ENCODE measurements at places on chromosomes 1 and 21.

DNA sequence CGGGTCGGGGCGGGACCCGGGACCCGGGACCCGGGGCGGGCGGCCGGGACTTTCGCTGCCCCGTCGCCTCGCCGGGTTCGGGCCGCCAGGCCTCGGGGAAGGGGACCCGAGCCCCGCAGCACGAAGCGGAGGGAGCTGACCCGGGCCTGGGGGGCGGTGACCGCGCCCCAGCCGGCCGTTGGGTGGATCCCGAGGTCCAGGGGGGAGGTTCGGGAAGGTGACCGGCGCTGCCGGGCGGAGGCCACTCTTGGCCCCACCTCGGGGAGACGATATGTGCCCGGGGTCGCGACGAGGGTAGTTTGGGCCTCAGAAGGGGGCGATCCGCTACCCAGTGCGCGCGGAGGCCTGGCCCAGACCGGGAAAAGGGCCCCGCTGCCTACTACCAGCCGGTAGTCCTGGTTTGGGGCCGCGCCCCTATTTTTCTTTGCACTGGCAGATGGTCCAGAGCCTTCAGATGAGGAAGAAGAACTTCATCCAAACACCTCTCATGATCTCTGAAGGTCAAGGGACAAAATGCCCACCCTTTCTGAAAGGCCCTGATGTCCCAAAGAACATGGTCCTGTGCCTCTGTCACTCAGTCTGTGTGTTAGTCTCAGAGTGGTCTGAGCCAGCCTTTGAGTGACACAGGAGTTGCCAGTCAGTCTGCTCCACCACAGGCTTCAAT lies 766 bp downstream of the AGO4 start:
- peak; percentile 25 for DNase-seq

- DNase-seq: no peak
Observed at GRCh38 chr1:10829965-10830515, 33.6 kb upstream of the CASZ1 start.

GRCh38 chr21:37263827-37264600 lies 3.1 kb downstream of the VPS26C start:
- DNase-seq: peak; percentile 32

DNA sequence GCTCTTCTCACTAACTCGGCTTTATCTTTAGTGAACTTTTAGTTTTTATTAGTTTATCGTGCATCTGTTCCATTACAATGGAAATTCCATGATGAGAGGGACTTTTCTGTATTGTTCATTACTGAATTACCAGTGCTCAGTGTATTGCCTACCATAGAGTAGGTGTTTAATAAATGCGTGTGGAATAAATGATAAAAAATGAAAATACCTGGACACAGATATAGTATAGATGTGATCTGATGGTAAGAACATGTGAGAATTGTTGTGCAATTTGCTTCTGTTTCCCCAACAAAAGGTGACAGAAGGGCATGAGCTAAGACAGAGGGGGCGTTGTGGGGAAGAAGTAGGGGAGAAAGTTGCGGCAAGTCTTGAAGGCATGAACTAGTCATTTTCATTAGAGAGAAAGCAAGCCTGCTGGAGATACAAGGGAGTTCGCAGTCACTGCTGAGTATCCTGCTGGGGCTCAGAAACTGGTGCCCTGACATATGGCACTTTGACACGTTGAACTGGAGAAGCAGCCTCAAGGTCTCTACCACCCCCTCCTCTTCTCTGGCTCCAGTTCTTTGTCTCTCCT lies 5.6 kb upstream of the COG2 start:
- no peak for DNase-seq

- peak; percentile 41 for DNase-seq
Observed at GRCh38 chr1:222898191-222898527, 83.3 kb downstream of the DISP1 start.

DNA sequence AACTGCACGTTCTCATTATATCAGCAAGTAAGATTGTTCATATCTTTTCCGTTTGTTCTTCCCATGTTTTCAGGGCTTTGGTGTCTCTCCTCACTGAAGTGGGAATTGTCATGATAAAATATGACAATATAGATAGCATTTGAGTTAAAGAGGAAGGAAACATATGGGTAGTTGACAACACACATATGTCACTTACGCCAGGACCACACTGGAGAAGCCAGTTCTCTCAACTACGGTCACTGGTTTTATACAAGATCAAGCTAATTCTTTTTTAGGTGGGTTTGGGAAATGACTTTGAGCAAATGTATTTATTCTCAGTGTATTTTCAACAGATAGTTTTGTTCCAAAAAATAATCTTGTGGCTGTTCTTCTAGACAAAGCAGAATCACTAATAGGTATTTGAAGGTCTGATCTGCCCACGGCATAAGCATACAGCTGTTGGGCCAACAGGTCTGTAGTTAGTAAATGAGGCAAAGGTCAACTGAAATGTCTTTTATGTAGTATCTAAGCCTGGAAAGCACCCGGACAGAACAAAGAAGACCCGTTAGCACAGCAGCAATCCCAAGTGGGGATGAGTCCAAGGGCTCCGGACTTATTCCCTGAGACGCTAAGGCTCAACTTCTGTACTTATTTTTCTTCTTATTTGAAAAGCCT lies 433.6 kb upstream of the ZP4 start:
- DNase-seq: no peak

DNA sequence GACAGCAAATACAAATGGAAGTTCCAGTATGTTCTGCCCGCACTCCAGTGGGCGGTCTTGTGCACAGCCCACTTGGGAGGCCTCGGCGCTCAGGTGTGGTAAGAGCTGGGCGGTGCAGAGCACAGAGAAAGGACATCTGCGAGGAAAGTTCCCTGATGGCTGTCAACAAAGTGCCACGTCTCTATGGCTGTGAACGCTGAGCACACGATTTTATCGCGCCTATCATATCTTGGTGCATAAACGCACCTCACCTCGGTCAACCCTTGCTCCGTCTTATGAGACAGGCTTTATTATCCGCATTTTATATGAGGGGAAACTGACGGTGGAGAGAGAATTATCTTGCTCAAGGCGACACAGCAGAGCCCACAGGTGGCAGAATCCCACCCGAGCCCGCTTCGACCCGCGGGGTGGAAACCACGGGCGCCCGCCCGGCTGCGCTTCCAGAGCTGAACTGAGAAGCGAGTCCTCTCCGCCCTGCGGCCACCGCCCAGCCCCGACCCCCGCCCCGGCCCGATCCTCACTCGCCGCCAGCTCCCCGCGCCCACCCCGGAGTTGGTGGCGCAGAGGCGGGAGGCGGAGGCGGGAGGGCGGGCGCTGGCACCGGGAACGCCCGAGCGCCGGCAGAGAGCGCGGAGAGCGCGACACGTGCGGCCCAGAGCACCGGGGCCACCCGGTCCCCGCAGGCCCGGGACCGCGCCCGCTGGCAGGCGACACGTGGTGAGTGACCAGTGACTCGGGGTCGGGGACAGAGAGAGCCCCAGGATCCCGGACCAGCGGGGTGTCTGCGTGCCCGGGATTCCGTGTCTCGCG lies at the start of gene IL12RB2:
TSS of gene IL12RB2 (plus strand) at position 623 of the 810 bp plus-strand sequence. CDS start 12,496 bp downstream, outside the sequence.
- DNase-seq: peak; percentile 4

GRCh38 chr1:27961646-27962221 lies 2.0 kb downstream of the XKR8 start:
- peak; percentile 21 for DNase-seq

GRCh38 chr1:3070309-3070643 lies 1.3 kb downstream of the PRDM16 start:
- DNase-seq: no peak

Measured in cardiac fibroblast (primary cell).